Effector memory CD4-positive, alpha-beta T cell (primary cell): ENCODE measurements at places on chromosomes 5 and 9.

DNA sequence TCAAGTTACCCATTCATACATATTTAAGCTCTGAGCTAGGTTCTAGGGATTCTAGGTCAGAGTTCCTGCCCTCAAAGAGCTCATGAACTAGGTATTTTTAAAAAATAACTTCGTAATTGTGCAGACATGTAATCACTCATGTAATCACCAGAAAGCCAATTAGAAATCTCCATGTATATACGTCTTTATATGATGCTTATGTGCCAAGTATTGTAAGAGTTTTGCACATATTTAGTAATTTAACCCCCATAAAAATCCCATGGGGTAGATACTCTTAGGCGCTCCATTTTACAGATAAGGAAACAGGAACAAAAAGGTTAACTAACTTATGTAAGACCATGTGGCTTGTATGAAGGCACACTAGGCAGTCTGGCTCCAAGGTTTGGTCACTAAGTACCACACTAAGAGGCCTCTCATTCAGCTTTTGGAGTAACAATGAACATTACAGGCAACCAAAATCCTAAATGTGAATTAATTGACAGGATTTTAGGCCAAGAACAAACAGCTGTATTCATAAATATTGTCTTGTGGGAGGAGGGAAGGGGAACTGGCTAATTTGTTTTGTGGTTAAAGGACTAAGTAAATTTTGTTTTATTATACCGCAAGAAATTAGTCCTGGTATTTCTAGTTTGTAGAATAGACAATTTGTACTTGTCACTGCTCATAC, 1.7 kb upstream of the OTULINL start:
- DNase-seq = no peak

DNA sequence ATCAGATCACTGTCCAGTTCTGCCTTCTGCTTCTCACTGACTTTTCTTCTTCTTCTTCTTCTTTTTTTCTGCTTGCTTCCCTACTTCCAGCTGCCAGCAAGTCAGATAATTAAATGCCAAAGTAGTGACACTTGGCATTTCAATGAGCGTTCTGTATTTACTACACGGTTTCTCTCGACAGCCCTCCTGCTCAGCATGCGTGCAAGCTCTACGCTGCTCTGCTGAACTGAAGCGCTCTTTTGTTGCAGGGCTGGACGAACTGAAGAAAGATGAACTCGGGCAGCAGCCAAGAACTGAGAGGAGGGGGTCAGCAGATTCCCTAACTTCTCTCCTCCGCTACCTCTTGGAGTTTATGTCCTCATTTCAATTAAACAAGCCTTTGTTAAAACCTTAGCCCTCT, 319.1 kb downstream of the GLIS3 start:
- DNase-seq = no peak

DNA sequence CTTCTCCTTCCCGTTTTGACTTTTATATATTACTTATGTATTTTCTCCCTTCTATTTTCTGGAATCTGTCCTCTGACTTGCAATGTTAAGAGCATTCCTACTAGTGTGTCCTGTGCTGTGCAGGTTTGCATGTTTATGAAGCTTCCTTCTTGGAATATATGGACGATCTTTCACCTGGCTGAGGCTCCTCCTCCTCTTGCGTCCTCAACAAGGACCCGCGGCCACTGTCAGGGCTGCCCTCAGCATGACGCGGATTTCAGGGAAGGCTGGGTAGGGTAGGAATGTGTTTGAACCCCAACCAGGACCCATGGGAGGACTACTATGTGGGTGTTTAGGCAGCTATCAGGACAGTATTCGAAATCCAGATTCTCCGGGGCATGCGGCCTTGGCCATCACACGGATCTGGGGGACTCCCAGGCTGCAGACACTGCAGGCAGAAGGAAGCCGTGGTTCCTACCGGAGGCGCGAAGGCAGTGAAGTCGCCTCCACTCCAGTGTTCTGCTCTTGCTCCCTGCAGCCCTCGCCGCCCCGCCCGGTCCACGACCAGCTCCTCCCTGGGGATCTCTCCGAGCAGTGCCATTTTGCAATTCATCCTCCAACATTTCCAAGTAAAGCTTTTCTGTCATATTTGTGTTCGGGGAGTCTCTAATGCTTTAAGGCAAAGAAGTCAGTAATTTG, 37.0 kb upstream of the OSMR start:
- DNase-seq = no peak

DNA sequence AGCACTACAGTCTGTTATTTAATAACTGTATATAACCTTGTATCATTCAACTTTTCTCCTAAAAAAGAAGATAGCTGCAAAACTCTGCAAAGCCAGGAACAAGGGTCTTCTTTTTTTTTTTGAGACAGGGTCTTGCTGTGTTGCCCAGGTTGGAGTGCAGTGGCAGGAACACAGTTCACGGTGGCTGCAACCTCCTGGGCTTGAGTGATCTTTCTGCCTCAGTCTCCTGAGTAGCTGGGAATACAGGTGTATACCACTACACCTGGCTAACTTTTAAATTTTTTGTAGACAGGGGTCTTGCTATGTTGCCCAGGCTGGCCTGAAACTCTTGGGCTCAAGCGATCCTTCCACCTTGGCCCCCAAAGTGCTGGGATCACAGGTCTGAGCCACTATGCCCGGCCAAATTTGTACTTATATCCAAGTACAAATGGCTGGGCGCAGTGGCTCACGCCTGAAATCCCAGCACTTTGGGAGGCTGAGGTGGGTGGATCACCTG, 19.2 kb downstream of the RIOK2 start:
- DNase-seq = no peak

DNA sequence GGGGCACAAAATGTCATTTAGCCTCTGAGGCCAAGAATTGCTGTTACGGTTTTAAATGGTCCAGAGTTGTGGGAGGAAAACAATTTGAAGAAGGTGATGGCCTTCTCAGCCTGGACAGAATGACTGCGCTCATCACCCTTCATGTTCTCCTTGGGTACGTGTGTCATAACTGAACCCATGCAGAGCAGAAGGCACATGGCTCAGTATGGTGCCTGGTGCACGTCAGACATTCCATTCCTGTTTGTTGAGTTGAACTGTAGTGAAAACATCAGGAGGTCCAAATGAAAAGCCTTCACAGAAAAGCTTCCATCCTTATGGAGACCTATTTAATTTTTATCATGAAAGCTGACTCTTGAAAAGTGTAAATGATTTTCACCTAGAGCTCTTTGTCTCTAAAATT, 133.2 kb downstream of the CFAP90 start:
- no peak for DNase-seq

GRCh38 chr5:117266280-117266679, 691.7 kb upstream of the SEMA6A start:
- no peak for DNase-seq

DNA sequence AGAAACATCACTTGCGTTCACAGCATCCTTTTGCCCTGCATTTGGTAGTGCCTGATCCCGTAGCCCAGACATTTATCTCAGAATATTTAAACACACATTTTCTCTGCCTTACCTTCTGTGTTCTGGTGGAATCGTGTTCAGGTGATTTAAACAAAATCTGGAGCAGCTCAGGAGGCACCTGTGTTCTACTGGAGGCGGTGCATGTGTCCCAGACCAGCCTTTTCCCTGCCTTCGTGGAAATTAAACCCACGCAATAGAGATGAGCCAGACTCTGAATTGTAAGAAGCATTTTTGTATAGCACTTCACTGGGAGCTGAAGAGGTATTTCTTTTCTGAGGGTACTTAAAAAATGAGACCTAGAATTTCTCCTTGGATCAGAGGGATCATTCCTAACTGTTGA, 212.5 kb downstream of the MAST4 start:
- DNase-seq = no peak

- no peak for DNase-seq
Observed at GRCh38 chr5:56183506-56183905, 49.6 kb downstream of the ANKRD55 start.

GRCh38 chr5:147912011-147912410, 5.7 kb upstream of the C5orf46 start:
- no peak for DNase-seq

- DNase-seq = no peak
Observed at GRCh38 chr5:84436866-84437265, 52.2 kb upstream of the EDIL3 start.

DNA sequence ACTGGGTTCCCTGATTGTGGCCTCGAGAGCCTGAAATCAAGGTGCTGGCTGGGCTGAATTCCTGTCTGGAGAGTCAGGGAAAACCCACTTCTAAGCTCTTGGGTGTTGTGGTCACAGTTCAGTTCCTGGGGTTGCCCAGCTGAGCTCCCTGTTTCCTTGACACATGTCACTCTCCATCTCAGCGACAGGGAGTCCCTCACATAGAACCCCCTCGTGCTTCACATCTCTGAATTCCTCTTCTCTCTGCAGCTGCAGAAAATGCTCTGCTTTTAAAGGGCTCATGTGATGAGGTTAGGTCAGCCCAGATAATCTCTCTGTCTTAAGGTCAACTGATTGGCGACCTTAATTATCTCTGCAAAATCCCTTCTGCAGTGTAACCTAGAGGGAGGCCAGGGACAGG, 53.5 kb upstream of the NFIL3 start:
- no peak for DNase-seq

DNA sequence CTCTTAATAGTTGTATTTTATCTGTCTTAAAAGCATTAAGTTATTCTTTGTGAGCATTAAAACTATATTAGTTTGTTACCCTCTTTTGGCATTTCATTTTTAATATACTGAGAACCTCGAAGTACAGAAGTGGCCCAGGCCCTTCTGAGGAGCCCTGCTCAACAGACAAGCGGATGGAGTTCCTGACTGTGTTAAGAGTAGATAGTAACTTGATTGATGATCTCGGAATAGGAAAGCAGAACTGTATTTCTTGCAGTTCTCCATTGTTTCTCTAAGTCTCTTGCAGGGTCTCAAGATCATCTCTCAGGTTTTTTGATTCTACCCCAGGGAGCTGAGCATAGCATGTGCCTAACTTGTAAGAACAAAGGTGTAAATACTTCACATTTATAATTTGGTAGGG, 139.6 kb downstream of the SMARCA2 start:
- DNase-seq = no peak

DNA sequence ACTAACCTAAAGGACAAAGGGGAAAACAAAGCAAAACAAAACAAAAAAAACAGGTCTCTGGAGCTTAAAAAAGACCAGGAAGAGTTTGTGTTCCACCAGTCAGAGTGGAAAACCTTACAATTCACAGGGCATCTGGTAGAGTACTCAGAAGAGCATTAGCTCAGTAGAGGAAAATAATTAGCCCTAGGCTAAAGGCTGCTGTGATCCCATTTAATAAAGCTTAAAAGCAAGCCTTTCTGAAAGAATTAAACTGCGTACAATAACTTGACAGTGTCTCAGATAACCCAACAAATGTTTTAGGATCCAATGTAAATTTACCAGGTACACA, 7.3 kb downstream of the ECM2 start:
- no peak for DNase-seq

DNA sequence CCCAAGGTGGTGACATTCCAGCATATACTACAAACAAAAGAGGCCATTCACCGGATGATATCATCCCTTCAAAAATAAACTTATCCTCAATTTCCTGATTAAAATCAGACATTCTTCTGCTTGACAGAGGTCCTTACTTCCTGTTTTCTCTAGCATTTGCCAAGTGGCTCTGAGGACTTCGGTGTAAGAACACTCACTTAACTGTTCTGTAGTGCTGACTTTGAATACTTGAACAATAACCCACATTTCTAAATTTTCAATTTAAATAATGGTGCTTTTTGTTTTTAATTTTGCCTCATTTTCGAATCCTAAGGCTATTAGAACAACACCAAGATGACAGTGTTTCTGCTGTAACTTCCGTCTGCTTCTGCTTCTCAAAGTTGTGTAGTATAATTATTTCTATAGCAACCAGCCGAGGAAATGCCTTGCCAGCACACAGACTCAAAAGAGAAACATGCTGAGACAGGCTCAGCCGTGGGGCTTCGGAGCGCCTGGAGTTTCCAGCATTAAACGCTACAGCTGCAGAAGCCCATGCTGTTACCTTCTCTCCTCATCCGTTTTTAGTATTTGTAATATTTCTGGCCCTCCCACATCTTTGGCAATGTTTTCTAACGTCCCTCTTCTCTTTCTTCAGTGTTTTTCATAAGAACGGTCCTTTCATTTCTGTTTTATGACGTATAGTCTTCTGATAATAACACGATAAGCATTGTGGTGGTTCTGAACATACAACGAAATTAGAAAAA, 19.5 kb upstream of the ANXA1 start:
- DNase-seq = peak; percentile 53

- DNase-seq = no peak
Observed at GRCh38 chr9:40907657-40908624, 220.5 kb downstream of the FOXD4L6 start.

DNA sequence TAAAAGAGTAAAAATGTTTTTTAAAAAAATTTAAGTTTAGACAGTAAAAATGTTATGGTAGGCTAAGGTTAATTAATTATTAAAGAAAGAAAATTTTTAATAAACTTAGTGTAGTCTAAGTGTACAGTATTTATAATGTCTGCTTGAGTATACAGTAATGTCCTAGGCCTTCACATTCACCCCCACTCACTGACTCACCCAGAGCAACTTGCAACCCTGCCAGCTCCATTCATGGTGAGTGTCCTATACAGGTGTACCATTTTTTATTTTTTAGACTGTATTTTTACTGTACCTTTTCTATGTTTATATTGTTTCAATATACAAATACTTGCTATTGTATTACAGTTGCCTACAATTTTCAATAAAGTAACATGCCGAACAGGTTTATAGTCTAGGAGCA, 234.1 kb downstream of the AUH start:
- no peak for DNase-seq

- DNase-seq = no peak
Observed at GRCh38 chr9:94690344-94690743, 36.2 kb upstream of the AOPEP start.

- no peak for DNase-seq
Observed at GRCh38 chr5:113293068-113293974, 141.5 kb downstream of the TSSK1B start.
